AG20443 (cell line): ENCODE measurements at places on chromosomes 4 and X.

DNA sequence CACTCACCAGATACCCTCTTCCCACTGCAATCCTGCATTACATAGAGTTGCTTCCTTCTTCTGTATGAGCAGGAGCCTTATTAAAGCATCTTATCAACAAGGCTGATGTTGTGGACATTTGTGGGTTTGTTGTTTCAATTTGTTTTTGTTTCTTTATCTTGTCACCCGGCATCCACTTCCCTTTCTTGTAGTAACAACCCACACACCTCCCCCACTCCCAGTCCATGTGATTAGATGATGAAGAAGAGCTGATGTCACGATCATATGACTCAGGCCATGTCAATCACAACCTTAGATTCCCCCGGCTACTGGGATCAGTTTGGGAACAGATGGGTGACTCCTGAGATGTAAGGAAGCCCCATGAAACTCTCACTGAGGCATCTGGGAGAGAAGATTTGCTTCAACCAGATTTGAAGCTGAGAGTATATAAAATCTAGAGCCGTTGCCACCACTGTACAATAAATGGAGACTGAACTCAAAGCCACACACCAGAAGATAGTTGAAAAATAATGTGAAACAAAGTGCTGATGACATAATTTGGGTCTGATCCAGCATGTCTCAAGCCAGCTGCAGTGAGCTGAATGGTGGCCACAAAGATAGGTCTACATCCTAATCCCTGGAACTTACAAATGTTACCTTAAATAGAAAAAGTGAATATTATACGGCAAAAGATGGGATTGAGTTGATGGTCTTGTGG lies 34.1 kb upstream of the SRD5A3 start:
- no peak for DNase-seq

DNA sequence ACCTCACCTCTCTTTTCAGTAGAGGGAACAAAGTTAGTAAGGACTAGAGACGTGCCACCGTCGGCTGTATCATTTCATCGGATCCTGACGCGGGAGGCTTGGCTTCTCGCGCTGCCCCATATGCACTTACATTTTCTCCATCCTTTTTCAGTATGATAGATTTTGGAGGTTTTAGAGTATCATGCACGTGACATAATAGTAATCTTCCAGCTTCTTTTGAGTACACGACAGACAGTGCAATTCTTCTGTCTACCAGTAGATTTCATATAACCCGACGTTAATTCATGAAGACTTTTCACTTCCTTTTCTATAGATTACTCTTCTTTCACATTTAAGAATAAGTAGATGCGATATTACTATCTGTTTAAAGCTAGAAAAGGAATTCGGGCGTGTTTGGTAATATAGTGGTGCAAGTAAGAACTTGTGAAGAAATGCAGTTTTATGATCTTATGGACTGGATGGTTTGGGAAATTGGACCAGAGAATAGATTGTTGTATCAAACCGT lies 1.0 kb downstream of the CDS1 start:
- DNase-seq, result no peak

GRCh38 chr4:48343551-48343950 lies 2.2 kb downstream of the SLAIN2 start:
- DNase-seq, result no peak

GRCh38 chr4:544386-545105 lies 31.5 kb downstream of the TMEM271 start:
- DNase-seq, result no peak

- DNase-seq, result no peak
Measured at GRCh38 chrX:12228862-12229261, 90.6 kb downstream of the FRMPD4 start.
